ENCODE measurements at places on chromosomes 3 and 15.

DNA sequence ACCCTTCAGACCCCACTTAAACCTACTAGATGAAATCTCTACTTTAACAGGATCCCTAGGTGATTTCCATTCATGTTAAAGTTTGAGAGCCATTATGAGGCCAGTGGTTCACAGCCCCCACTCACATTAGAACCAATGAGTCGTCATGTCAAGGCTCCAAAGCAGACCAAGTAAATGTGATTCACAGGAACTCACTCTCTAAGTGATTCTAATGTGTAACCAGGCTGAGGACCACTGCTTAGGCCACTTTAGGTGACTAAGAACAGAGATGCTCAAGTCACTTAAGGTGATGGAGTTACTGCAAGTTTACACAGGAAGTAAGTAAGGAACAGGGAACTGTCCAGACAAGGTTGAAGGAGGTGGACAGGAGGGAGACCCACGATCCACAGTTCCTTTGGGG lies 7.7 kb downstream of the GALNT15 start:
- no peak for DNase-seq

- DNase-seq: no peak
These were observed 53.5 kb downstream of the MSL2 start for GRCh38 chr3:136142592-136142991.

DNA sequence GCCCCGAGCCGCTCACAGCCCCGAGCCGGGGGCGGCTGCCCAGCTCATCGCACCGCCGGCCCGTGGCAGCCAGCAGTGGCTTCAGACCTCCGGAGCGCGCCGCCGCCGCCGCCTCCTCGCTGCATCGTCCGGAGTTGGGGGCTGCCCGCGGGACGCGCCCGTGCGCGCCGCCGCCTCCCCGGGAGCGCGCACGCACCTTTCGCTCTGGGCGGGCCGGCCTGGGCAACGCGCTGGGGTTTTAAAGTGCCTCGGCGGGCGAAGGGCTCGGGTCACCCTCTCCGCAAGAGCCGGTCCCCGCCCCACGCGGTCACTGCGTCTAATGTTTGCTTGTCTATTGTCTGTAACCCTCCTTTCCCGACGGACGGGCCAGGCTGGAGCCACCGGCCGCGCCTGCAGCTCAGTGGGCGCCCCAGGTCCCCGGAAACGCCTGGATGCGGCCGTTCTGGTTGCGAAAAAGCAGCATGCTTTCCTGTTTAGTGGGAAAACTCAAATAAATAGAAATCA lies at the start of gene RYK:
Gene RYK (minus strand): TSS at position 143 of the 504 bp plus-strand sequence. CDS start 205 bp downstream, outside the sequence.
- DNase-seq: peak; percentile 84

- no peak for DNase-seq
These were observed 31.4 kb upstream of the FAN1 start for GRCh38 chr15:30872341-30872748.

DNA sequence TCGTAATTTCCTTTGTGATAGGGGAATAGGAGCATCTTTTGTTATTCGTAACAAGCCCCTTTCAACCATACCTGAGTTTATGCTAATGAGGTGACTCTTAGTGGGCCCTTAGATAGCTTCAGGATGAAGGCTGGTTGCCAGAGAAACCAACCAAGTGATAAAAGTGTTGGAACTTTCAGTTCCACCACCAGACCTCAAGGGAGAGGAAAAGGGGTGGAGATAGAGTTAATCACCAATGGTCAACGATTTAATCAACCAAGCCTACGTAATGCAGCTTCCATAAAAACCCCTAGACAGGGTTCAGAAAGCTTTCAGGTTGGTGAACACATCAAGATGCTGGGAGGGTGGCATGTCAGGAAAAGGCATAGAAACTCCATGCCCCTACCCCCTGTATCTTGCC lies 33.0 kb downstream of the HERC1 start:
- no peak for DNase-seq

- DNase-seq: no peak
These were observed 27.9 kb upstream of the TBC1D21 start for GRCh38 chr15:73845507-73845906.

Data from thyroid gland (tissue), 4 donors.